ENCODE measurements at places on chromosomes 5 and 9.

DNA sequence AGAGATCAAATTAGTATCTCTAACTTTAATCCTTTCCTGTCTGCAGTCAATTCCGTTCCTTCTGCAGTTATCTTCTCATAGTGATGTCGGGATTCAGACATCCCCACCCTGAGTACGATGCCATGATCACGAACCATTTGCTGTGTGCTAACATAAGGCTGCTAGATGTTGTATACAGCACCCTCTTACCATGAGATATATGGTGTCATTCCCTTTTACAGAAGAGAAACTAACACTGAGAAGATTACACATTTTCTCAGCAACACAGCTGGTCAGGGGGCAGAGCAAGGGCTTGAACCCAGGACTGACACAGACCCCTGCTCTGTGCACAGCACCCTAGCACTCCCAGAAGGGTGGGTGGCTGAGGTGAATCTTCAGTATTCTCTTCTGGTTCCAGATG lies 46.9 kb upstream of the HSD17B4 start:
- DNase-seq = no peak

- DNase-seq = no peak
These were observed 47.6 kb upstream of the MEGF10 start for GRCh38 chr5:127243011-127243410.

DNA sequence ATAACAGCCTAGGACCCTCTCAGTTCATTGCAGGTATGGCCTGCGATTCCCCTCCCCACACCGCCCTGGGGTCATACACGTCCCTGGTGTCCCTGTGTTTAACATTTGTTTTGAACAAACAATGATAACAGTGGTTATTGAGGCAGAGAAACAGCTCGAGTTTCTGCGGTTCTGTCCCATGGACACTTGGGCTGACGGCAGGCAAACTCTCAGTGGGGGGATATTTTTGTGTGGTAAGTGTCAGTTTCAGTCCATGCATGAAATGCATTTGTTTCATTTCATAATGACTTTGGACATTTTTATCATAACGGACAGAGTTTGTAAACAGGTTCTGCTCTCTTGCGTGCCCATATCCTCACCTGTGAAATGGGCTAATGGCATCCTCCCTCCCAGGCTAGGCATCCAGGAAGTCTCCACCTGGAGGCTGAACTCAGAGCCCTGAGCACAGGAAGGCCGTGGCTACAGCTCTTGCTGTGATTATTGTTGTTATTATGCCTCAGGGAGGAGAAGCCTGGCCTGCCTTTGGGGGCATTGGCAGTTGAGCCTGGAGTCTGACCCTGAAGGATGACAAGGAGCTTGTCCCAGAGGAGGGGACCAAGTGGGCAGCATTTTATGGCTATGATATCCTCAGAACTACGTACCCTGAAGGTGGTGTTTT lies 190.9 kb downstream of the GADD45G start:
- no peak for DNase-seq

- no peak for DNase-seq
These were observed 109.2 kb downstream of the FBXW11 start for GRCh38 chr5:171897231-171897630.

DNA sequence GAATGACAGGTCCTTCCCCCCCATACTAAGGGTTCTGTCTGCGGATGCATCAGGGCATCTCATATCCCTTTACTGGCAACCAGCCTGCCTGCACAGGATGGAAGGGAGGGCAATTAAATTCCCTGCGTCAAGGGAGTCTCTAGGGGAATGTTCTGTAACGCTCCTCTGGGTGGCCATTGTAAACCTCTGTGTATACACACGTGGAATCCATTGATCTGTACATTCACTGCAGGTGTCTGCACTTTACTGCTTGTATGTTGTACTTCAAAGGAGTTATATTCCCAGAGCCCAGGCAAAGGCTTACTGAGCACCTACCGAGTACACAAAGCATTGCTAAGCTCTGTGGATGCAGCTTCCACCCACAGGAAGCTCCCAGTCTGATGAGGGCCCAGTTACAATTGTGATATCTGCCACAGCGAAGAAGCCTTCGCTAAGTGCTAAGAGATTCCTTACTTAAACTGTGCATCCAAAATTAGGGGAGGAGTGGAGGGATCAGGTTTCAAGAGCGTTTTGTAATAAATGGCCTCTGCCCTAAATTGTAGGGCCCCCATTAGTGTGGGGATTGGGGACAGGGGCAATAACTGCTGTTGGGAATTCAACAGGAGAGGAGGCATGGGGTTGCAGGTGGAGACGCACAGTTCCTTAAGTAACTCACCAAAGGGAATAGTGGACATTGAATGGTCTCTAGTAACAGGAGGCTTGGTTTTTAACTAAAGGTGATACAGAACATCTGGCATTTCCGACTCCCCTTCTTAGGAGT lies 1.5 kb upstream of the RETREG1 start:
- no peak for DNase-seq

DNA sequence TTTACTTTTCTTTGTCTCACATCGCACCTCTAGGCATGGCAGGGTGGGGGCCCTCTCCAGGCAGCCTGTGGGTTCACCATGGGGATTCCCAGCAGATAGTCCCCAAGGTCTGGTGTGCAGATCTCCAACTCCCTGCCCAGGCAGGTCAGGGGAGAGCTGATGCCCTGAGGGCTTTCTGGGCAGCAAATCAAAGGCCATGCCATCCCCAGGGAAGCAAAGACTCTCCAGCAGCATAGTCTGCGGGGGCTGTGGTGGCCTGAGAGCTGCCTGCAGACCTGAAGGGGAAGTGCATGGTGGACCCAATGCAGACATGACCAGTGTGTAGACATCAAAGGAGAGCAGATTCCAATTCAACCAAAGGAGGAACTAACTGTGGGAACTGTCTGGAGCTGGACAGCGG lies 7.7 kb downstream of the NEURL1B start:
- DNase-seq = no peak

DNA sequence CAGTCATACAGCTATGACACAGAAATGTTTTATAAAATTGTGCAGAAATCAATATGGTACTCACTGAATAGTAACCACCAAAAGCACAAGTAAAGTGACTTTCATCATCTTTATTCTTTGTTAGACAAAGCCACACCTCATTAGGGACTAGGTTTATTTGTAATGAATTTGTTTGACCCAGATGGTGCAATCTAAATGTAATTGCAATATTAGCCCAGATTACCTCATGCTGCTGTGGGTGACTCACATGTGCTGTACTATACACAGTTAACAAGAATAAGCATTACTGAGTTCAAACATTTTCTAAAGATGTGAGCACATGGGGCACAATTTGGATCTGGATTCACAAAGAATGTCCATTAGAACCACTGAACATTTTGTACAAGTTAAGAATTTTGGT lies 759.3 kb upstream of the TYRP1 start:
- no peak for DNase-seq

GRCh38 chr9:27528886-27529315 lies 713 bp downstream of the MOB3B start:
- no peak for DNase-seq

GRCh38 chr9:87223392-87224246 lies 274.0 kb upstream of the DAPK1 start:
- no peak for DNase-seq

DNA sequence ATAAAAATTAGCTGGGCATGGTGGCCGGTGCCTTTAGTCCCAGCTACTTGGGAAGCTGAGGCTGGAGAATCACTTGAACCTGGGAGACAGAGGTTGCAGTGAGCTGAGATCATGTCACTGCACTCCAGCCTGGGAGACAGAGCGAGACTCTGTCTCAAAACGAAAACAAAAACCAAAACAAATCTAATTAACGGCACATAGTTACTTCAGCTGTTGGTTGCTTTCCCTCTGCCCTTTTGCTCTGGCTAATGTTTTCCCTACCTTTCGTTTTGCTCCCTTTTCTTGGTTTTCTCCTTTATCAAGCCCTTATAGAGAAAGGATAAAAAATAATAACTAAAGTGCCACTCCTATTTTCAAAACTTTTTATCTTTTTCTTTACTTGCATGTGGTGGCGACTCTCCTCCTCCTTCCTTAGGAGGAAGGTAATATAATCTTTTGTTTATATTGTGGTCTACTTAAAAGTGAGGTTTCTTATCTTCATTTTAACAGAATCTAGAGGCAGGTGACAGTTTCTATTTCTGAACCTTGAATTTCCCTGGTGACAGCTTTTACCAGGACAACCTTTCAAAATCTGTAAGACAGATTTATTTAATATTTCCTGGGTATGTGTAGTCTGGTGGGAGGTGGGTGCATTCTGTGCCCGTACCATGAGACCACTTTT lies 125.4 kb downstream of the ARHGEF28 start:
- no peak for DNase-seq

GRCh38 chr5:141681695-141682641 lies at the start of gene ARAP3:
ARAP3 (minus strand) TSS chr5:141682230; CDS start chr5:141680486, 1,744 bp downstream.
- DNase-seq = no peak

- DNase-seq = no peak
These were observed 89.8 kb downstream of the CDH6 start for GRCh38 chr5:31283326-31283725.

DNA sequence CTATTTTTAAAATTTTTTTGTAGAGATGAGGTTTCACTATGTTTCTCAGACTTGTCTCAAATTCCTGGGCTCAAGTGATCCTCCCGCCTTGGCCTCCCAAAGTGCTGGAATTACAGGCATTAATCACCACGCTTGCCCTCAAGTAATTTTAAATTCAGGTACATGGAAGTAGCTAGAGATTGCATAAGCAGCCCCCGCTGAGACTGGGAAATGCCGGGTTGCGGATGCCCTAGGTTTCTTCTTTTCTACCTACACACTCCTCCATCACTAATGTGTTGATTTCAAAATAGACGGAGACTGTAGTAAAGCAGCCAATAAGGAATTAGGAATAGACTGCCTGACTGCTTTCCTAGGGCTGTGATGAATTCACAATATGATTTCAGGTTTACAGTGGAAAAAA lies 202.4 kb downstream of the FANCC start:
- DNase-seq = no peak

DNA sequence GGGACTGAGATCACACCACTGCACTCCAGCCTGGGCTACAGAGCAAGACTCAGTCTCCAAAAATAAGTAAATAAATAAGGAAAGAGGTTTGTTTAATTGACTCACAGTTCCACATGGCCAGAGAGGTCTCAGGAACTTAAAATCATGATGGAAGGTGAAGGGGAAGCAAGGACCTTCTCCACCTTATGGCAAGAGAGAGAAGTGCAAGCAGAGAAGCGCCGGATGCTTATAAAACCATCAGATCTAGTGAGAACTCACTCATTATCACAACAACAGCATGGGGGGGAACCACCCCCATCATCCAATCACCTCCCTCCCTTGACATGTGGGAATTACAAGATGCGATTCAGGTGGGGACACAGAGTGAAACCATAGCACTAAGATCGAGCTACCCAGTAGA lies 22.8 kb upstream of the RGMB start:
- DNase-seq = no peak

GRCh38 chr9:129021091-129021490 lies 7.0 kb downstream of the SH3GLB2 start:
- no peak for DNase-seq

- no peak for DNase-seq
These were observed 32.2 kb downstream of the LNPEP start for GRCh38 chr5:96968074-96968473.

GRCh38 chr5:160378330-160378729 lies 7.9 kb upstream of the C1QTNF2 start:
- no peak for DNase-seq

DNA sequence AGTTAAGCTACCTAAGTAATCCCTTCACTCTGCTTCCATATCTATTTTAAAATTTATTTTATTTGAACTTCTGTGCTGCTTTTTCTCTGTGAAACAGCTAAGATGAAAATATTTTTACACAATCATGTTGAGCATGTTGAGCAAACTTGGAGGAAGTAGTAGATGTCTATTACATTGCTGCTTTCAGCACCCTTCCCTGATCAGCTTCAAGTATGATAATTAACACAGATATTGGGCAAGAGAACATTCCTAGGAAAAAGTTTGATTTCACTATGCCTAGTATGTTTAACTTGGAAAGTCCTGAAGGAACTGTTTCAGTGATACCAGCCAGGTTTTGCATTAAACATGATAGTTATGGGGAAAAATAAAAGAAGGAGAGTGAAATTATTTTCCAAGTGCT lies 283.6 kb downstream of the ELAVL2 start:
- no peak for DNase-seq

DNA sequence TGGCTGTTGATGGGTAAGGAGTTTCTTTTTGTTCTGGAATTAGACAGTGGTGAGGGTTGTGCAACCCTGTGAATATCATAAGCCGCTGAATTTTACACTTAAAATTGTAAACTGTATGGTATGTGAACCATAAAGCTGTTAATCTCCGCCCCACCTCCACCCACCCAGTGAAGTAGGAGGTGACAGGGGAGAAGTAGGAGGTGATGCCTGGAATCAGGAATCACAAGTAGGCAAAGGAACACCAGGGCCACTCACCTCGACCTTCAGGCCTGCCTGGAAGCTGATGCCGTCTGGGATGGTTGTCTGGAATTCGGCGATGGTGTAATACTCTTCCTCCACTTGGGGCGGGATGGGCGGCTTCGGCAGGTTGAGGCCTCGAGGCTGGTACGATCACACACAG lies 62.3 kb upstream of the UBTD2 start:
- DNase-seq = no peak

GRCh38 chr9:130200038-130200849 lies 28.0 kb downstream of the NCS1 start:
- DNase-seq = no peak

- no peak for DNase-seq
These were observed 201.5 kb upstream of the TUT7 start for GRCh38 chr9:86555661-86556060.

- DNase-seq = no peak
These were observed 473.0 kb downstream of the NTRK2 start for GRCh38 chr9:85142496-85142911.

DNA sequence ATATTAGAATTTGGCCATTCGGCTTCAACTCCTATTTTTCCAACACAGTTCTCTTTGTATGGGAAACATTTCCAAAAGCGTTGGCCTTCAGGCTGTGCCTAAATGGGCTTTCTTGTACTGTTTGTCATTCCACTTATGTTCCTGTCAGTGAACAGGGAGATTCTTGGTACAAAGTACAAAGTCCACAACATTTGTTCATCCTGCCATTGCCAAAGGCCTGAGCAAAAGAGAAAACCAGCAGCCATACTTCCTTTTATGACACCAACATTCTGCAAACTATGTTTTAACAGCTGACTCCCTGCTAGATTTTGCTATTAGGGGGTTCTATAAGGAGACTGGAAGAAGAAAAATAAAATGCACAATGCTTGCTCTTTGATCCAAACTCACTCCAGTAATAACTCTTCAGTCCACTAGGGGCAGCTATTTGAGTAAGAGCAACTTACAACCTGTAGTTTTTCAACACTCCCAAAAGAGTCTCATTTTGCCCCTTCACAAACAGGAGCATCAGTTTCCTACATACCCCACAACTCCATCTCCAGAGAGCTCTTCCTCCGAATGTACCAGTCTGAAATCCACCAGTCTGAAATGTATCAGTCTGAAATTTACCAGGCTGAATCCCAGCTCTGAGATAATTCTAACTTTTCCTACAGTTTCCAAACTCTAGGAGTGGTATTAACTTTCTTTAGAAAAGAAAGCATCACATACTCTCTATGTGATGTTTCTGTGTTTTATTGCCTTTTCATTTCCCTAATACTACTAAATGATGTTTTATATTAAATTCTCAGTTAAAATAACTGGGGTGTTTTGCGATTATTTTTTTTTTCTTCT lies 693.8 kb downstream of the DNAH5 start:
- DNase-seq = no peak
